Stimulated activated CD4-positive, alpha-beta T cell treated with anti-CD3 and anti-CD28 coated beads, Interleukin-15, amount 100 ng/mL, for 1 hour (primary cell): ENCODE measurements at places on chromosomes 5 and 9.
A peak's percentile ranks its signal among the peaks of the same experiment; 100 is the strongest.

GRCh38 chr5:124920909-124921666 is 174.6 kb upstream of the ZNF608 start:
- DNase-seq = no peak

- no peak for DNase-seq
Measured at GRCh38 chr5:6729386-6730310, 16.4 kb downstream of the TENT4A start.

DNA sequence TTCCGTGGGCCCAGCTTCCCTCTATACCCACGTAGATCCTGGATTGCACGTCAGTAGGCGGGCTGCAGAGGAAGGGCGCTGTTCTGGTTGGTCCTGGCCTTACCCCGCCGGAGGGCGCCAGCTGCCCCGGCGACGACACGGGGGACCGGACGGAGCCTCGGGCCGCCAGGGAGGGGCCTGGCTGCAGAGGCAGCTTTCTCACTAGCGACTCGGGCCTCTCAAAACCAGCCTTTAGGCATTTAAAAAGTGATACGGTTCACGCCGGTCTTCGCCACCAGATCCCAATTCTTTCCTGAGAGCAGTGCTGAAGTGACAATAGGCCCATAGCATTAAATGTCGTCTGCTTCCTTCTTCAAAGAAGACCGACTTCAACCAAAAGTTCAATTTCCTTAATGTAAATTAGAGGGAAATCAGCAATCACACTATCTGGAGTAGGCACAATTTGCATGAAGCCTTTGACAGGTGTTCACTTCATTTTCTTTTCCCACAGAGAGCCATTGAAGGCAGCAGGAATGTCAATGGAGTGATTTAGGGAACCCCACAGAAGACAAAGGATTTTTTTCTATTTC is 17.6 kb upstream of the UBE2D2 start:
- DNase-seq = peak; percentile 9

GRCh38 chr5:68661237-68661636 is 432.6 kb upstream of the SLC30A5 start:
- no peak for DNase-seq

DNA sequence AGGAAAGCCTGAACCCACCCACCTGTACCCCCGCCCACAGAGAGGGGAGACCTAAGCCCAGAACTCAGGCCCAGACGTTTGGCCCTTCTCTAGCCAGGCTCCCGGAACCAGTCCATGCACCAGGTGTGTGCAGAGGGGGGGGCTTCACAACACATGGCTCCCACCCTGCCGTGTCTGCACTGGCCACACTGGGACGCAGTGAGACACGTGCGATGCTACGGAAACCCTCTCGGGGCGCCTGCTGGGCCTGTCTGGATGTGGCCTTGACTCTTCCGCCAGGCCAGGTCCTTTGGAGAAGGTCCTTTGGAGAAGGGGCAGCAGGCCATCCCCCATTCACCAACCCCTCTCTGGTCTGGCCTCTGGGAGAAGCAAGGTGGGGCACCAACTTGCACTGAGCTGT is 58.4 kb upstream of the SARDH start:
- DNase-seq = no peak
